CD14-positive monocyte (primary cell): ENCODE measurements at places on chromosomes 2 and 18. TPM values are rescaled to one million over a fixed set of nuclear protein-coding genes. Genes with fewer than 3 reads are reported as not detected.

- no peaks in the 10 kb centered on the region for H3K27me3 ChIP-seq
- no peaks in the 10 kb centered on the region for H3K36me3 ChIP-seq
- H3K27ac ChIP-seq, result no peak overlapping the region
- H3K4me1 ChIP-seq, result no peaks in the 10 kb centered on the region
- no peak for DNase-seq
Measured at GRCh38 chr18:29892960-29893558, 1149.5 kb downstream of the DSC3 start.

DNA sequence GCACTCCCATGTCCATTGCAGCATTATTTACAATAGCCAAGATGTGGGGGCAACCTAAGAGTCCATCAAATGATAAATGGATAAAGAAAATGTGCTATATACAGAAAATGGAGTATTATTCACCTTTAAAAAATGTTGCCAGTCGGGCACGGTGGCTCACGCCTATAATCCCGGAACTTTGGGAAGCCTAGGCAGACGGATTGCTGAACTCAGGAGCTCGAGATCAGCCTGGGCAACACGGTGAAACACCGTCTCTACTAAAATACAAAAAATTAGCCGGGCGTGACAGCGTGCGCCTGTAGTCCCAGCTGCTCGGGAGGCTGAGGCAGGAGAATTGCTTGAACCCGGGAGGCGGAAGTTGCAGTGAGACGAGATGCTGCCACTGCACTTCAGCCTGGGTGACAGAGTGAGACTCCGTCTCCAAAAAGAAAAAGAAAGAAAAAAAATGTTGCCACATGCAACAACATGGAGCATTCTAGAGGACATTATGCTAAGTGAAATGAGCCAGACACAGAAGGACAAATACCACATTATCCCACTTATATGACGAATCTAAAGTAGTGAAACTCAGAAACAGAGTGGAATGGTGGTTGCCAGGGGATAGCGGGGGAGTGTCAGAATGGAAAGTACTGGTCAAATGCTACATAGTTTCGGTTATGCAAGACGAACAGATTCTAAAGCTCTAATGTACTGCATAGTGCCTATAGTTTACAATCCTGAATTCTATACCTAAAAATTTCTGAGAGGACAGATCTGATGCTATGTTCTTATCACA is 1385.6 kb upstream of the TMEFF2 start:
- H3K4me3 ChIP-seq, result no peak overlapping the region
- no peak overlapping the region for H3K27ac ChIP-seq
- no peaks in the 10 kb centered on the region for H3K36me3 ChIP-seq
- H3K27me3 ChIP-seq, result no peaks in the 10 kb centered on the region
- no peaks in the 10 kb centered on the region for H3K4me1 ChIP-seq

GRCh38 chr2:235142601-235143000 is 190.8 kb downstream of the SH3BP4 start:
- H3K27ac ChIP-seq, result no peak overlapping the region
- H3K4me1 ChIP-seq, result no peaks in the 10 kb centered on the region
- H3K4me3 ChIP-seq, result no peak overlapping the region

- no peak for DNase-seq
- no peak overlapping the region for H3K4me3 ChIP-seq
- H3K27ac ChIP-seq, result no peak overlapping the region
- no peaks in the 10 kb centered on the region for H3K36me3 ChIP-seq
Measured at GRCh38 chr2:195279840-195280427, 377.1 kb upstream of the SLC39A10 start.

DNA sequence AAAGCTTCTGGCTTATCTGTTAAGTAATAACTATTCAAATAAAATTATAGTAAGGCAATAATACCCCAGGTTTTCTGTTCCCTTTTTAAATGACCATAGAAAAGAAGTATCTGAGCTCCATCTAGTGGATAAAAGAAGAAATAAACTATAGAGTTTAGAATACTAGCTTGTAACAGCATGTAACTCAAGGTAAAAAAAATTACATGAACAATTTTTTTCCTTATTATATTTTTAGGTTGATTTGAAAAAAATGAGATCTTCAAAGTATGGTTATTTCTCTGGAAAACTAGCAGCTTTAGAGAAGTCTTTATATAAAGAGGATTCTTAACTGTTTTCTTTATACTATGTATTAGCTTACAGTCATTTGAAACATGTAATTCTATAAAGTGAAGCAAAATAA is 58.1 kb downstream of the NCKAP1 start:
- H3K27ac ChIP-seq, result no peak overlapping the region
- no peaks in the 10 kb centered on the region for H3K4me1 ChIP-seq
- no peaks in the 10 kb centered on the region for H3K27me3 ChIP-seq

GRCh38 chr2:157769856-157770255 is 106.3 kb downstream of the ACVR1 start:
- H3K27me3 ChIP-seq, result no peaks in the 10 kb centered on the region
- H3K36me3 ChIP-seq, result peaks cover 35% of the 10 kb centered on the region
- no peak for DNase-seq
- no peak overlapping the region for H3K4me3 ChIP-seq
- no peaks in the 10 kb centered on the region for H3K4me1 ChIP-seq

- no peak for DNase-seq
- H3K36me3 ChIP-seq, result peaks cover 8% of the 10 kb centered on the region
- H3K4me1 ChIP-seq, result peaks cover 42% of the 10 kb centered on the region
- no peaks in the 10 kb centered on the region for H3K27me3 ChIP-seq
- no peak overlapping the region for H3K27ac ChIP-seq
Measured at GRCh38 chr2:128315122-128315828, 3.4 kb downstream of the HS6ST1 start.

GRCh38 chr2:85215448-85216401 is 82.5 kb downstream of the TCF7L1 start:
- H3K27me3 ChIP-seq, result no peaks in the 10 kb centered on the region
- DNase-seq, result no peak
- H3K27ac ChIP-seq, result no peak overlapping the region
- no peaks in the 10 kb centered on the region for H3K4me1 ChIP-seq
- H3K36me3 ChIP-seq, result no peaks in the 10 kb centered on the region
- no peak overlapping the region for H3K4me3 ChIP-seq

GRCh38 chr2:134365356-134365755 is 111.5 kb downstream of the MGAT5 start:
- no peak overlapping the region for H3K4me3 ChIP-seq
- no peak overlapping the region for H3K27ac ChIP-seq
- H3K4me1 ChIP-seq, result no peaks in the 10 kb centered on the region

- H3K27ac ChIP-seq, result peak overlapping the region; percentile 54
- peak overlapping the region; percentile 76 for H3K4me3 ChIP-seq
- no peaks in the 10 kb centered on the region for H3K27me3 ChIP-seq
- peaks cover 45% of the 10 kb centered on the region for H3K4me1 ChIP-seq
Measured at GRCh38 chr2:101696272-101697123, 1.0 kb upstream of the MAP4K4 start.

Gene QPCT
- 272 TPM for polyA plus RNA-seq

Gene PID1
- polyA plus RNA-seq, result 117 TPM

Gene ZFAND2B
- 53.2 TPM for polyA plus RNA-seq

Gene SCN3A
- not detected for polyA plus RNA-seq

Gene CTAGE1
- polyA plus RNA-seq, result not detected

Gene SIX3
- polyA plus RNA-seq, result not detected in 2 replicates

Gene GKN1
- polyA plus RNA-seq, result not detected
